Left cardiac atrium (tissue), 4 donors: ENCODE measurements at places on chromosomes 3 and 15. TPM values are rescaled to one million over a fixed set of nuclear protein-coding genes. Genes with fewer than 3 reads are reported as not detected.

The SLC28A1 gene
- total RNA-seq: 0.18 TPM

The PPIB gene
- total RNA-seq: 257 TPM

The ALS2CL gene
- total RNA-seq: 17.3 TPM

The TMC3 gene
- total RNA-seq: not detected

The C3orf85 gene
- total RNA-seq: not detected

The LINGO1 gene
- total RNA-seq: 30.5 TPM

The ARGFX gene
- not detected for total RNA-seq

DNA sequence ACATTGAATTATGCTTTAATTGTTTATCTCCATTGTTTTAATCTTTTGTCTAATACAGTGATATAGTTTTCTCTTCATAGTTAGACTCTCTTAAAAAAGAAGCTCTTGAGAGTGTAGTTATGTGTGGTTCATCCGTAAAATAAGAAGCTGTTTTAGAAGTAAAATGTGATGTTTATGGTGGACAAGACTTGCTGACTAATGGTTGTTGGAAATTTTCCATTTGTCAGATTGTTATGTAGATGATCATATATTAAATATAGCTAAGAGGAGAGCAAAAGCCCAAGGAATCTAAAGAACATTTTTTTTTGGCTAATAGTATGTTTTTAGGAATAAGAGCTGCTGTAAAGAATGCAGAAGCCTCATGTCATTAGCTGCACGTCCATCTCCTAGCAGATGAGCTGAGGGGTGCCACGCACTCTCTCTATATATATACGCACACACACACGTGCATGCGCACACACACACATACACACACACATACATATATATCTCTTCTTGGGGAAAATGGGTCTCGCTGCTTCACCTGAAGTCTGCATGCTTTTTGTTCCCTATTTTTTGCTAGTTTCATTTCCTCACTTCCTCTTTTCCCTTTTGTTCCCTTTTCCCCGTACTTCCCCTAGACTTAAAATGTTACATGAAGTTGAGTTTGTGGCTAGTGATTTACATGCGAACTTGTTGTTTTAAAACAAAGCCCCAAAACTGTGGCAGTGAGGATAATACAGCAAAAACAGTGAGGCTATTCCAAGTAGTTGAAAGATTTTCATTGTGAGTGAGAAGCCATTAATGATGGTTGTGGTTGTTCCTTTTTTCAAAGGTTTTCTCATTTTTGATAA is 107.8 kb downstream of the MBNL1 start:
- no peak for DNase-seq

DNA sequence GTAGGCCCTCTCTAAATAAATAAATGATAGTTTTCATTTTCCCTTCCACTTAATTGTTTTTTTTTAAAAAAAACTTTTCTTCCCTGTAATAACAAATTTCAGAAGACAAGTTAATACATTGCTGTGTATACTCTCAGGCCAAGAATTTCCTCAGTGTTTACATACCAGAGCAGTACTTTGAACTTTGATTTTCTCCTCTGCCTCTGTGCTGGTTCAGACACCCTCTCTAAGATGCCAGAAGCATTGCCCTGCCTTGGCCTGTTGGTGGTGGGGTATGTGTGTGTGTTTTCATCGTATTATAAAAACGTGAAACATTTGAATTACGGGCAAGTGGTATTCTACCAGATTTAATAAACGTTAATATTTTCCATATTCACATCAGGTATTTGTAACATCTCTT is 70.1 kb downstream of the SMAD3 start:
- no peak for DNase-seq

- DNase-seq: no peak
These were observed 1.5 kb downstream of the FAH start for GRCh38 chr15:80154336-80154735.

GRCh38 chr3:178384321-178385230 is 151.7 kb upstream of the KCNMB2 start:
- no peak for DNase-seq

DNA sequence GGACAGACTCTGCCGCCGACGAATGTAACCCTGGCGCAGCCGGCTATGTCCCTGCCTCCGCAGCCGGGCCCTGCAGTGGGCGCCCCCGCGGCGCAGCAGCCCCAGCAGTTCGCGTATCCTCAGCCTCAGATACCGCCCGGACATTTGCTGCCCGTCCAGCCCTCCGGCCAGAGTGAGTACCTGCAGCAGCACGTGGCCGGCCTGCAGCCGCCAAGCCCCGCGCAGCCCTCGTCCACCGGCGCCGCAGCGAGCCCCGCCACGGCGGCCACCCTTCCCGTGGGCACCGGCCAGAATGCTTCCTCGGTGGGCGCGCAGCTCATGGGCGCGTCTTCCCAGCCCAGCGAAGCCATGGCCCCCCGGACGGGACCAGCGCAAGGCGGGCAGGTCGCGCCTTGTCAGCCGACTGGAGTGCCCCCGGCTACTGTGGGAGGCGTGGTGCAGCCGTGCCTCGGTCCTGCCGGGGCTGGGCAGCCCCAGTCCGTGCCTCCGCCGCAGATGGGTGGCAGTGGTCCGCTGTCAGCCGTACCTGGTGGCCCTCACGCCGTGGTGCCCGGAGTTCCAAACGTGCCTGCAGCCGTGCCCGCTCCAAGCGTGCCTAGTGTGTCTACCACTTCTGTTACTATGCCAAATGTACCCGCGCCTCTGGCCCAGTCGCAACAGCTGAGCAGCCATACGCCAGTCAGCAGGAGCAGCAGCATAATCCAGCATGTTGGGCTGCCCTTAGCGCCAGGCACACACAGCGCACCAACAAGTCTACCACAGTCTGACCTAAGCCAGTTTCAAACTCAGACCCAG is 2.4 kb downstream of the TSC22D2 start:
- DNase-seq: peak; percentile 53

GRCh38 chr3:73148682-73149081 is 87.2 kb downstream of the EBLN2 start:
- no peak for DNase-seq

GRCh38 chr3:170420307-170420821 is 1.7 kb downstream of the CLDN11 start:
- DNase-seq: peak; percentile 62

- no peak for DNase-seq
These were observed 117.2 kb upstream of the MEIS2 start for GRCh38 chr15:37217567-37217966.

DNA sequence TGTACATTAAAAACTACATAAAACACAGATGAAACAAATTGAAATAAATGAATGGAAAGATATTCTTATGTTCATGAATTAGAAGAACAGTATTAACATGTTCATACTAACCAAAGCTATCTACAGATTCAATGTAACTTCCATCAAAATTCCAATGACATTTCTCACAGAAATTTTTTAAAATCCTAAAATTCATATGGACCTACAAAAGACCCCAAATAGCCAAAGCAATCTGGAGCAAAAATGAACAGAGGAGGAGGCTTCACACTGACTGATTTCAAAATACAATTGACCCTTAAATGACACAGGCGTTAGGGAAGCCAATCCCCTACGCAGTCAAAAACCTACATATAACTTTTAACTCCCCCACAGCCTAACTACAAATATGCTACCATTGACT is 39.4 kb downstream of the KPNA1 start:
- DNase-seq: no peak

- no peak for DNase-seq
These were observed 225.9 kb upstream of the CD96 start for GRCh38 chr3:111315930-111316587.

DNA sequence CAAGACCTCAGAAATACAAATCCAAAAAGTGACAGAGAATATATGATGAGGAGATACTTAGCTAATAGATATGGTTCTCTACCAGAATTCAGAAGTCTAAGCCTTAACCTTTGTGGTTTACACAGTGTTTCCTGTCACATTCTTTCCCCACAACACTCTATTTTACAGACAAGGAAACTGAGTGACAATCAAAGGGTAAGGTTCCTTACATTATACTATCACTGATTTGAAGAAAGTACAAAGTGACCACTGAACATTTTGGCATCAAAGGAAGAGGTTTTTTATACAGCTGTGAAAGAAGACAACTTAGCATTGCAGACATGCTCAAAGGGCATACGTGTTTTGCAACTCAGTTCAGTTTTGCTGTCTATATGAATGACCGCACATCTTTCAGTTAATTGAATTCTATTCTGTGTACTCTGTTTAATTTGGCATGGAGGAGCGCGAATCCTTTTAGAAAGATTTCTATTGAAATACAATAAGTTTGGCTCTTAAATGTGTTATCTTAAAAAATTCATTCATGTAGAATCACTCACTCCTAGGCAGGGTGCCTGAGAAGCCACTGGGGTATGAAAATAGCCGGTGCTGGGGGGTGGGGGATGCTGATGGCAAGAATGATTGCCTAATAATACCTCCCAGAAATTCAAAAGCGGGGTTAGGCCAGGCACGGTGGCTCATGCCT is 66.5 kb upstream of the SKOR1 start:
- DNase-seq: no peak

DNA sequence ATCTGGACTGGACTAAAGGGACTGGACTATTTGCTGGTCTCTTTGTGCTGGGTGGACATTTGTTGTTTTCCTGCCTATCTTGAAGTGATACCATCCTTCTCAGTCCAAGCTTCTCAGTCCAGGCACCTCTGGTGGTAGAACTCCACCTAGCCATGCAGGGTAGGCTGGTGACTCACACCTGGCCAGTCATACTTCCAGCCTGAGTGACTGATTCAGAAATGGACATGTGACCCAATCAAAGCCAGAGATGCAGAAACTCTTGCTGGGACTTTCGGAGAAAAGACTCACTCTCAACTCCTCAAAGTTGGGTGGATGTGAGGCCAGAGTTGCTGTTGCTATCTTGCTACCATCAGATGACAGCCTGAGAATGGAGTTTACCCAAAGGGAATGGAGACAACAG is 5.6 kb upstream of the ASB14 start:
- DNase-seq: no peak

- DNase-seq: no peak
These were observed 2.3 kb upstream of the GMPPB start for GRCh38 chr3:49725906-49726681.

DNA sequence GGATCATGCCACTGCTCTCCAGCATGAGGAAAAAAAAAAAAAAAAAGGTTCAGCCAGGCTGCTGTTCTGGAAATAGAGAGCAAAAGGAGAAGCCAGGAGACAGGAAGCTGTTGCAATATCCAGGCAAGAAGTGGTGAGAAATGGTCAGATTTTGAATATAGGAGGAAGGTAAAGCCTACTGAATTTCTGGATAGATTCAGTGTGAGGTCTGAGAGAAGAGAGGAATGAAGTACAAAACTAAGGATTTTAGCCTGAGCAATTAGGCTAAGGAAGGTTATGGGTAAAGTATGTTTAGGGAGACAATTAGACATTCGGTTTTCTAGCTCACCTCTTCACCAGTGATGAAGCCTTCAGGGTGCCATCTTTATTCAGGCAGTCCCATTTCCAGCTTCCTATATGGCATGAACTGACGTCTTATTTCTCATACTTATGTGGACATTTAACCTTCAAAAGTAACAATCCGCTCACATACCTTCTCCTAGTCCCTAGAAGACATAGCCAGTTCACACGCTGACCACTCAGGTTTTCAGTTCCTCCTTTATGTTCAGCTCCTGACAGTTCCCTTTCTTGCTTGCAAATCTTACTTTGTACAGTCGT is 57.2 kb downstream of the KIF9 start:
- DNase-seq: no peak

GRCh38 chr3:185878920-185879319 is 54.1 kb upstream of the IGF2BP2 start:
- DNase-seq: no peak

DNA sequence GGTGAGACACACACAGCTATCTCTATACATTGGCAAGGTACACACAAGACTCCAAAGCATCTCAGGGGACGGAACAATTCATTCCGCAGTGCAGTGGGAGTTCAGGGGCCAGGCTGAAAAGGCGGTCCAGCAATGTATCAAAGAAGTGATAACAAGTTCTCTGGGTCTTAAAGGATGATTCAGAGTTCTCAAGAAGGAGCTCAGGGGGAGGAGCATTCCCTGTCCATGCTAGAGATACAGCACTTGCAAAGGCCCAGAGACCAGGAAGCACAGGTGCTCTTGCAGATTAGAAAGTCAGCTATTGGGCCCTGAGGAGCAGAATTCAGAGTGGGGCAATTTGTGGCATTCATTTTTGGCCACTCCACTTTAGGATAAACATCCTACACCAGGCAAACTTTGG is 34.9 kb downstream of the MECOM start:
- DNase-seq: no peak

GRCh38 chr15:29130951-29131839 is 138.4 kb downstream of the NSMCE3 start:
- peak; percentile 14 for DNase-seq

- no peak for DNase-seq
These were observed 24.0 kb upstream of the SLC24A5 start for GRCh38 chr15:48096813-48097212.

- no peak for DNase-seq
These were observed 39.3 kb downstream of the GLB1 start for GRCh38 chr3:33057320-33058298.

- DNase-seq: peak; percentile 81
These were observed 514 bp downstream of the MBNL1 start for GRCh38 chr3:152269056-152269830.

- DNase-seq: no peak
These were observed 12.9 kb downstream of the MB21D2 start for GRCh38 chr3:192904632-192905289.

DNA sequence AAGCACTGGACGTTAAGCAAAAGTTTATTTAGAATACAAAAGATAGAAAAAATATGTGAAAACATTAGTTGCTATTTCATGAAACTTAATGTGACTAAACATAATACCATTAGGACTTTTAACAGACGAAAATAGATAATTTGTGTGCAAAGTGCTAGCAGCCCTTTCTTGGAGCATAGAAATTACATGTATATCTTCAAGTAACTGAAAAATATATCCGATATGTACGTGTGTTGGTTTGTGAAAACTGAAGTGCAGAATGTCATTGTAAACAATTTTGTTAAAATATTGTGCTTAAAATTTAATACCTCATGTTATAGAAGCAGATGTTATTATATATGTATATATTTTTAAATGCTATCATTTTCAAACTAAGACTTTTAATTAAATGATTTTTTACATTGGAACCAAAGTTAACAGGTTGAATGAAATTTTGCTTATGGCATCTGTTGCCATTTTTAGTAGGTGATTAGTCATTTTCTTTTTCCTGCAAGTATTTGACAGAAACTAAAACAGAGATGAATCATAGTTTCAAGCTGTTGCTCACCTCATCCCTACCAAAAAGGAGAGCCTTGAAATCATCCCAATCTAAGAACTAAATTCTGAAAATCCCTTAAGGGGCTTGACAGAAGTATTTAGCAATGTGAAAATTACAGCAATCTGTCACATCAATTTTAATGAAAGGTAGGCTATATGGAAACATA is 334.8 kb downstream of the NAALADL2 start:
- DNase-seq: no peak
